ENCODE measurements at places on chromosomes 1 and 21.
A peak's percentile ranks its signal among the peaks of the same experiment; 100 is the strongest.

- DNase-seq, result no peak
These were observed 141.8 kb downstream of the DISP1 start for GRCh38 chr1:222956601-222957000.

DNA sequence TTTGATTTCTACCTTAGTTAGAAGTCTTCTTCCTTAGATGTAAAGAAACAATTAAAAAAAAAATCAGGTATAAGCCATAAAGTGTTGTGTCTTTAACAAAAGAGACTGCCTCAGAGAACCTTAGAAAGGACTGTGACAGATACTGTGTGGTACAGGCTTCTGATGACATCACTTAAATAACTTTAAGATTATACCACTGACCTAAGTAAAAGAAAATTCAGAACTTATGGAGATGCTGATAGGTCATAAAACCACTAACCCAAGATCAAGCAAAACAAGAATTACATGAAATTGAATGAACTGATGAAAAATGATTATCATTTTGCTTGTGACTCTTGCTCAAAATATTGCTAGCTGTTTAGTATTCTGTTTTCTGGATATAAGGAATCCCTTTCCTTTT is 220.8 kb downstream of the NRIP1 start:
- DNase-seq, result no peak

GRCh38 chr21:27077501-27077900 is 110.6 kb upstream of the ADAMTS5 start:
- DNase-seq, result no peak

- peak; percentile 54 for DNase-seq
These were observed 838 bp downstream of the CCDC28B start for GRCh38 chr1:32201011-32201855.

DNA sequence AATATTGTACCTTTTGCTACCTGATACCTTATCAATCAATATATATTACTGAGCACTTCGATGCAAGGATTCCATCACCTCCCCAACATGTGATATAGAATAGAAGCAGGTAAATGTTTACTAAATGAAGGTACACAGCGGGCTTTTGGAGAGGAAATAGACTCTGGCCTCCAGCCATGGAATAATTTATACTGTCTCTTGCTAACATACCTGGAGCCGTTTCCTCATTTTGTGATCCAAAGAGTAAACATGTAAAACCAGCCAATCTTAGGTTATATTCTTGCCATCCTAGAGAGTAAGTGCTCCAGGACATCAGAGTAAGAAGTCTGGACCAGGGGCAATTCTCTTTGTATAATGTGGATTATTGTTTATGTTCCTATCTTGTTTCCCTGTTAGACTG is 39.4 kb downstream of the NDUFS5 start:
- DNase-seq, result no peak

DNA sequence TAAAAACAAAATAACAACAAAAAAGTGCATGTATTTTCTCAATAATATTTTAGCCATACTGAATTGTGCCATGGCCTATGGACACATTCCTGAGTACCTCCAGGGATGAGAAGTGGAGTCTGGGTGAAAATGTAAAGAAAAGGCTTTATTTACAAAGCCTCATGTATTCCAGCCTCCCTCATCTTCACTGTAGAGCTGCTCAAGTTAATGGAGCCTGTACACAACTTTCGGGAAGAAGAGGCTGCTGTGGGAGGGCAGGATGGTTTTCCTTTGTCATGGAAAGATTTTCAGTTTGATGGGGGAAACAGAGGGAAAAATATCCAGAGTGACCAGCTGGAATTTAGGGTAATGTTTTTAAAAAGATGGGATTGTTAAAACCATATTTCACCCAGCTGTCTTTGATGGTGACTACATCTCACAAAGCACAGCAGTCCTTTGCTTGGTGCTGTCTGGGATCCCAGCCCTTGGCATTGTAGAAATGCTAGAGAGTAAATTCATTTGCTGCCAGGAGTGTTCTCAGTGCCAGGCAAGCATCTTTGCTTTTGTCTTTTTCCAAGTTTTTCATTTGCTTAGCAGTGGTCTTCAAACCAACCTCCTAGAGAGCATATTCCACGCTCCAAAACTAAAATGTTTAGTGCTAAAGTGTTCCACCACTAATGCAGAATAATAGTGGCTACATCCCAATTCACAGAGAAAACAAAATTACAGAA is 54.9 kb downstream of the DPT start:
- DNase-seq, result no peak

GRCh38 chr1:33127001-33127823 is 46.3 kb downstream of the AZIN2 start:
- peak; percentile 97 for DNase-seq

GRCh38 chr1:50976890-50977574 is 7.0 kb downstream of the CDKN2C start:
- DNase-seq, result peak; percentile 14

DNA sequence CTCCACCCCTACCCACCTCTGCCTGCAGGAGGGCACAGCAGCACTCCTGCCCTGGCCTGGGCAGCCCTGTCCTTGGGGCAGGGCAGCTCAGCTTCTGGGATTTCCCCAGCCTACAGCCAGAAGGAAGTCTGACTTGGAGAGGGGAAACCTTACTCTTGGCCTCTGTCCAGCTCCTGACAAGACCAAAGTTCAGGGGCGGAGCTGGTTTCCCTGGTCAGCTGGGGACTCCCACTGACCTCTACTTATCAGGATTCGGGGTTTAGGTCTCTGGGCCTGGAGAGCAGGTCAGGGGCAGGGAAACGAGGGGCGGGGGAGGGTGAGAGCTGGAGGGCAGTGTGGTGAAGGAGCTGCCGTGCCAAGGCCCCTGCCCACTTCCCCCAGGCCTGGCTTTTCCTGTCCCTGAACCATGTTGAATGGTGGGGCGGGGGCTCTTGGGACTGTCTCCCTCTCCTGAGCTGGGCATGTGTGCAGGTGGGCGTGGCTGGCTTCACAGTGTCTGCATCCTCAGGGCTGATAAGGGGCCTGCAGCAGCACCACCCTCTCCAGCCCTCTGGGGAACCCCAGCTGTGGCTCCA is 16.8 kb upstream of the ETV3 start:
- DNase-seq, result no peak

- DNase-seq, result no peak
These were observed 19.9 kb upstream of the NEK2 start for GRCh38 chr1:211695135-211695816.

DNA sequence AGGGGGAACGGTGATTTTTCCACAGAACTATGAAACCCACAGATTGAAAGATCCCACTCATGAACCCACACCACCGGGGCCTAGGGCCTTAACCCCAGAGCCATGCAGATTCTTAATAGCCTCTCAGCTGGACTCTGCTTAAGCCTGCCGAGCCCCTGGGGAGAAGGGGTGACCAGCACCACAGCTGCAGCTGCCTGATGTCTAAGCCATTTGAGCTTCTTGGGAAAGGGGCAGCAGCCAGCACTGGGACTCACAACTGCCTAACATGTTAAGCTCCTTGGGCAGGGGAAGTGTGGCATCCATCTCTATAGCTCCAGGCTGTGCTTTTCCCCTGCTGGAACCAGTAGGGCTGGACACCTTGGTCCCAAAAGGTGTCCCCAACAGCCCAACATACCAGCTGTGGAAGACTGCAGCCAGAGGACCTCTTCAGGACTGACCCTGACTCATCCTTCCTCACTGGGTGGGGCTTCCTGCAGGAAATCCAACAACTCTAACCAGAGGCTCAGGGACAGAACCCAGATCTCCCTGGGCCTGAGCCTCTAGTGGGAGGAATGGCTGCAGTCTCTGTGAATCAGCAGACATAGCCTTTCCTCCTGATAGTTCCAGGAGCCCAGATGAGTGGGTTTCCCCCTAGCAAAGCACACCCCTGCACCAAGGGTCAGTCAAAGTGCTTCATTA is 34.6 kb upstream of the FMO3 start:
- no peak for DNase-seq

DNA sequence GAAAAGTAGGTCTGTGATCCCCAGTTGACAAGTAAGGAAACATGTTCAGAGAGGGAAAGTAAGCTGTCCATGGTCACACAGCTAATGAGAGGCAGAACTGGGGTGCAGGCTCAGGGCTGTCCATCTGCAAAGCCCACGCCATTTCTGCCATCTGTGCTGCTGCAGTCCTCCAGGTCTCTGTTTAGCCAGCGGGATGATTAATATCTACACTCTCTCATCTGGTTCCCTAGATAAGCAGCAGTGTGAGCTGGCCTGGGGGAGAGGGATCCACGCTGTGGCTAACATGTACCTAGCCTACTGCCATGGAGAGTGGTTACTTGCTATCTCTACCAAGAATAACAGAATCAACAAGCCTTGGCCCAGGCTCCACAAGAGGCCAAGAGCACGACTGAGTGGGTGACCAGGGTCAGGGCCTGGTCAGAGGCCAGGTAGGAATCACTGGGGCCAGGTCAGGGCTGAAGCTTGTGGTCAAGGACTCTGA is 75.2 kb downstream of the TRABD2B start:
- DNase-seq, result no peak

DNA sequence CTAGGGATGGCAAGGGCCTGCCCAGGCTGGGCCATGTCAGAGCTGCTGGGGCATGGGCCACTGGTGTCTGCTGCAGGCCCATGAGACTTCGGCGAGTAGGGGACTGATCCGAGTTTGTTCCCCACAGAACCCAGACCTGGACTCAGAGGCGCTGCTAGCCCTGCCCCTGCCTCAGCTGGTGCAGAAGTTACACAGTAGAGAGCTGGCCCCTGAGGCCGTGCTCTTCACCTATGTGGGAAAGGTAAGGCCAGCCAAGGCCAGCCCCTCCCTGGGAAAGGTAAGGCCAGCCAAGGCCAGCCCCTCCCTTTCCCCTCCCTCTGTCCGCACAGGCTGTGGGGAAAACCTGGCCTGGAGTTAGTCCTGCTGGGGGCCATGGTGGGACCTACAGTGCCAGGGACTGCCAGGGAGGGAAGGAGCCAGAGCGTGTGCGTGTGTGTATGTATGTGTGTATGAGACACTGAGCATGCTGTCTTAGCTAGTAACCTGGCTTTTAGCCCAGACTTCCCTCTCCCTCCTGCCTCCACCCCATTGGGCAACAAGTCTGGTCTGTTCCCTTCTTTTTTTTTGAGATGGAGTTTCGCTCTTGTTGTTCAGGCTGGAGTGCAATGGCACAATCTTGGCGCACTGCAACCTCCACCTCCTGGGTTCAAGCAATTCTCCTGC is 8.0 kb downstream of the FAAH start:
- DNase-seq, result no peak

GRCh38 chr1:44265656-44266358 is 52.5 kb downstream of the DMAP1 start:
- no peak for DNase-seq

- no peak for DNase-seq
These were observed 420.1 kb downstream of the DISC1 start for GRCh38 chr1:232046451-232047306.

DNA sequence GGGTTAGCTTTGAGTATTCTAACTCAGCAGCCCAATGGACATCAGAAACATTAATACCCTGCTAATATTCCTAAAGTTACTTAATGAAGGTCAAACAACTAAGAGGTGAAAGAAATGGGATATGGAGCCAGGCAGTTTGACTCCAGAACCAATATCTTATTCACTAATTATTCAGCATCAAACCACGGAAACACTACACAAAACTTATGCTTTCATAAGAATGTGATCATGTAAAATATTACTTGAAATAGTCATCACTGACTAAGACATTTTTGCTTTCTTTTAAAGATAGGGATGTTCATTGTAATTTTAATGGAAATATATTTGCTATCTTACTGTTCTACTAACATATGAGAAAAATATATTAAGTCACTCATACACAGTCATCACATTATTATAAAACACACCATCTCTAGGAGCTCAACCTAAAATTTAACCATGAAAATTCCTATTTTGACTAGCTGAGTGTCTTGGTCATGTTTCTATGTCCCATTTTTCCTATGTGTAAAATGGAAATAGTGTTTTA is 240.9 kb downstream of the KCTD3 start:
- DNase-seq, result no peak

DNA sequence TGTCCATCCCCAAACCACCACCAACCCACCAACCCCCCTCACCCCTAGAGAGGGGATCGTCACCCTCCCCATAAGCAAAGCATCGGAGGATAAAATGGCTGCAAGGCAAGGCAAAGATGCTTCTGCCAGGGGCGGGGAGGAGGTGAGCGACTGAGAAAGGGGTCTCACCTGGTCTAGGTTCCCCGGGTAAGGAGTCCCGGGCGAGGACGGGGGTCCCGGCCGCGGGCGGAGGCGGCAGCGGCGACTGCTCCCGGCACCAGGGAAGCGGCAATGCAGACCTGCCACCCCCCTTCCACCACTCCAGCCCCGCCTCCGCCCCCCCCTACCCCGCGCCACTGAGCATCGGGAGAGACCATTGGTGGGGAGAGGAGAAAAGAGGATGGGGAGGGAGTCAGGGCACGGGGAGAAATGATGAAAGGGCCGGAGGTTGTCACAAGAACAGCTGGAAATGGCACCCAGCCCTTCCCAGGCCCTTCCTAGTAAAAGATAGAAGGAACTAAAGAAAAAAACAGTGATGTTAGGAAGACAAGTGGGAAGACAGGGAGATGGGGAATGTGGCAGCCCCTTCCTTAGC is at the start of gene SV2A:
SV2A (minus strand) TSS at position 274 of the 574 bp plus-strand sequence. CDS start 4,004 bp downstream, outside the sequence.
- DNase-seq, result no peak

- DNase-seq, result peak; percentile 49
These were observed 28.5 kb upstream of the KCNA2 start for GRCh38 chr1:110634455-110635311.

- DNase-seq, result no peak
These were observed 125.1 kb upstream of the DUSP10 start for GRCh38 chr1:221867003-221867402.

DNA sequence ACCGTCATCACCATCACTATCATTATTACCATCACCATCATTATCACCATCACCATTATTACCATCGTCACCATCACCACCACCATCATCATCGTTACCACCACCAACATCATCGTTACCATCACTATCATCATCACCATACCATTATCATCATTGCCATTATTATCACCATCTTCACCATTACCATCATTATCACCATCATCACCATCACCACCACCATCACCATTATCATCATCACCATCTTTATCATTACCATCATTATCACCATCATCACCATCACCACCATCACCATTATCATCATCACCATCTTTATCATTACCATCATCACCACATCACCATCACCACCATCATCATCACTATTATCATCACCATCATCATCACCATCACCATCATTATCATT is 112.9 kb downstream of the AJAP1 start:
- no peak for DNase-seq

GRCh38 chr1:199804526-199804925 is 223.0 kb upstream of the NR5A2 start:
- DNase-seq, result no peak

DNA sequence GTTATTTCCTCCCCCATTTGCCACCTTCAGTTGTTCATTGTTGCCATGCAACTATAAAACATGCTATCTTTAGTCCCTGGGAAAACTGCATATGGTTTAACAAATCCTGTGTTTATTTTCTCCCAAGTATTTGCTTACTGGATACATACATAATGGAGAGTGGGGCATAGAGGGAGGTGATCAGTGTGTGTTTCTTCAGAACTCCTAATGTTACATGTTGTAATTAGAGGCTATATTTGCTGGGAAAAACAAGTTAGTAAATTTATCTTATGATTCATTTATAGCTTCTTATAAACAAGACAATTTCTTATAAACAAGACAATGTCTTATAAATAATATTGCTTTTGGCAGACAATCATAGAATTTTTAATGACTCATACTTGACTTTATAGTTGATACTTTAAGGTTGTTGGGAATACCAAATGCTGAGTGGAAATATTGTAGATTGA is 7.3 kb upstream of the GIPC2 start:
- no peak for DNase-seq

GRCh38 chr21:46189213-46189958 is 5.1 kb upstream of the SPATC1L start:
- DNase-seq, result no peak

Measured in stimulated activated CD4-positive, alpha-beta T cell treated with anti-CD3 and anti-CD28 coated beads, TNF-alpha, amount 100 ng/mL, for 24 hours (primary cell).